Naive thymus-derived CD8-positive, alpha-beta T cell (primary cell): ENCODE measurements at places on chromosomes 7 and 10.

DNA sequence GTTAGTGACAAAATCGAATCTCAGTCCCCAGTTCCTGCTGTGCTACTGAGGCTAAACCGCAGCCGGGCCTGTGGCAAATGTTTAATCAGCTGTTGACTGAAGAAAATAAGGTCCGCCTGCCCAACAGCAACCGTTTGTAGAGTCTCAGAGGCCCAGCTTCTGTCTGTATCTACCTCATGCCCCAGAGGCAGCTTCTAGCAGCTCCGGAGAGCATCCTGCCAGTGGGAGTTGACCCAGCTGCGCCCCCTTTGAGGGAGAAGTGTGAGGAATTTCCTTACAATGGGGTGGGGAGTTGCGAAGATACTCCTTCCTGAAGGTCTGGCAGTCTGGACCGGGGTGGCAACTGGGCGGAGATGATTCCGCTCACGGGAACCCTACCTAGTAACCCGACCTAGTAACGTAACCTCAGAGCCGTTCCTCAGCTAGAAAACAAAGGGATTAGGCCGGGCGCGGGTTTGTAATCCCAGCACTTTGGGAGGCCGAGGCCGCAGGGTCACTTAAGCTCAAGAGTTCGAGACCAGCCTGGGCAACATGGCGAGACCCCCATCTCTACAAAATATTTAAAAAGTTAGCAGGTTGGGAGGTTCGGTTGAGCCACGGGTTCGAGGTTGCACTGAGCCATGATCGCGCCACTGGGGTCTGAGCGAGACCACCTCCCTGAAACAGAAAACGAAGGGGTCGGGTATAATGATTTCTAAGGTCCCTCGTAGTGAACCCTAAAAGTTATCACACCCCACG lies 846 bp upstream of the ZNF775 start:
- DNase-seq = no peak
- H3K27me3 ChIP-seq = no peaks in the 10 kb centered on the region
- peak overlapping the region; percentile 91 for H3K27ac ChIP-seq
- peak overlapping the region; percentile 77 for H3K4me3 ChIP-seq
- peaks cover 11% of the 10 kb centered on the region for H3K36me3 ChIP-seq
- H3K4me1 ChIP-seq = peaks cover 31% of the 10 kb centered on the region

DNA sequence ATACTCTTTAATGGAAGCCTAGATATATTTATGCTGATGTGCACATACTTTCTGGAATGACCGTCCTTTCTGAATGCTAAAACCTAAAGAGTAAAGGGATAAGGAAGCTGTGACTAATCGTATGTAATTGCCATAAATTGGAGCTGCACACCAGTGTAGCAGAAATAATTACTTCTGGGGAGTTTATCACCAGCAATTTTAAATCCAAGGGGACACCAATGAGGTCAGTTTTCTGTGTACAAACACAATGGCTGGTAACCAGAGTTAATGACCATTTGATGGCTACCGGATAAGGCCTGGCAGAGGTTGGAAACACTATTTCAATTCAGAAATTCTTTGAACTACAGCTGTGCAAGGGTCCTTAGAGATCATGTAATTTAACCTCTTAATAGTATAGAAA lies 670.1 kb downstream of the REEP3 start:
- no peak overlapping the region for H3K27ac ChIP-seq
- H3K36me3 ChIP-seq = no peaks in the 10 kb centered on the region
- H3K4me1 ChIP-seq = no peaks in the 10 kb centered on the region

DNA sequence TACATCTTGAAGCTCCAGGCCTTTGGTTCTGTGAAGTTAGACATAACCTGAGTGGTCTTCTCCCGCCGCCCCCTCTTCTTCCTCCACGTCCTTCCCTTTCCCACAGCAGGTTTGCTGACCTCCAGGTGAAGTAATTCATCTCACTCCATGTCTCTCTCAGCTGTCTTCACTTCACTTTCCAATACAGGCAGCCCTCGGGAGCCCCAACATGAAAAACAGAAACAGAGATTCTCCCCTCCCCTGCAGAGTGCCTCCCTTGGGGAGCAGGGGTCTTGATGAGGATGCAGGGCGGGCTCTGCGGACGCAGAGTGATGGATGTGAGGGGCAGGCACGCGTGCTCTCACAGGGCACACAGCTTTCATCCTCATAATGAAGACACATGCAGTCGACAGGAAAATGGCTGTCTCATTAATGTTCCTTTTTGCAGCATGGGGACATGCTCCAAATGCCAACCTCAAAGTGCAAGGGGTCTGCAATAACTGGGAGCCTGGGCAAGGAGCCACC lies 95.6 kb downstream of the GPAM start:
- no peaks in the 10 kb centered on the region for H3K4me1 ChIP-seq
- no peak for DNase-seq
- peaks cover 18% of the 10 kb centered on the region for H3K27me3 ChIP-seq

GRCh38 chr10:70991140-70992124 lies 103.1 kb upstream of the PCBD1 start:
- no peak overlapping the region for H3K4me3 ChIP-seq
- H3K27ac ChIP-seq = no peak overlapping the region
- no peaks in the 10 kb centered on the region for H3K4me1 ChIP-seq
- no peaks in the 10 kb centered on the region for H3K36me3 ChIP-seq
- no peak for DNase-seq
- no peaks in the 10 kb centered on the region for H3K27me3 ChIP-seq

- no peaks in the 10 kb centered on the region for H3K4me1 ChIP-seq
- H3K36me3 ChIP-seq = no peaks in the 10 kb centered on the region
- no peaks in the 10 kb centered on the region for H3K27me3 ChIP-seq
These were observed 184.4 kb downstream of the LRRTM3 start for GRCh38 chr10:67110286-67110685.

- H3K27me3 ChIP-seq = peaks cover 1% of the 10 kb centered on the region
- H3K4me3 ChIP-seq = no peak overlapping the region
- no peaks in the 10 kb centered on the region for H3K4me1 ChIP-seq
- H3K36me3 ChIP-seq = no peaks in the 10 kb centered on the region
- H3K27ac ChIP-seq = no peak overlapping the region
These were observed 239.1 kb downstream of the PHF14 start for GRCh38 chr7:11212816-11213215.

GRCh38 chr10:78000956-78001472 lies 28.3 kb downstream of the POLR3A start:
- H3K36me3 ChIP-seq = peaks cover 60% of the 10 kb centered on the region
- no peaks in the 10 kb centered on the region for H3K27me3 ChIP-seq
- H3K4me1 ChIP-seq = no peaks in the 10 kb centered on the region
- DNase-seq = no peak
- H3K4me3 ChIP-seq = no peak overlapping the region

- no peak overlapping the region for H3K27ac ChIP-seq
- no peaks in the 10 kb centered on the region for H3K36me3 ChIP-seq
- no peak for DNase-seq
These were observed 151.4 kb upstream of the PITRM1 start for GRCh38 chr10:3323865-3324498.

DNA sequence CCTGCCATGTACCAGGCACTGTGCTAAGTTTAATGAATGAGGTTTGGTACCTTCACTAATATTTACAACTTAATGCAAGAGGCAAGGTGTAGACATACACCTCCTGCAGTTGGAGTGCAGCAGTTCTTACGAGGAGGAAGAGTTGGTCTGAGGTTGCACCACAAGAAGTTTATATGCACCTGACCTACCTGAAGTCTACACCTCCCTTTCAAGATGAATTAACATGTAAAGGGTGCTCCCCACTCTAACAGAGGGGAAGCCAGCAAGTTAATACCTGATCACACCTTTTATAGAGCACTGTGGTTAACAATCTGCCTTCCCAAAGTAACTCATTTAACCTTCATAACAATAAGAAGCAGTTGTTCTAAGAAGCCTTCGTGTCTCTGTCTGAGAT lies 120.0 kb downstream of the LYZL1 start:
- H3K4me3 ChIP-seq = peak overlapping the region; percentile 100
- H3K27me3 ChIP-seq = no peaks in the 10 kb centered on the region
- H3K4me1 ChIP-seq = peaks cover 12% of the 10 kb centered on the region
- no peak for DNase-seq
- H3K36me3 ChIP-seq = no peaks in the 10 kb centered on the region

- no peak overlapping the region for H3K4me3 ChIP-seq
- H3K27ac ChIP-seq = no peak overlapping the region
- peaks cover 4% of the 10 kb centered on the region for H3K36me3 ChIP-seq
- H3K4me1 ChIP-seq = peaks cover 1% of the 10 kb centered on the region
These were observed 59.9 kb upstream of the IGFBP3 start for GRCh38 chr7:45980973-45981372.

- no peak overlapping the region for H3K4me3 ChIP-seq
- H3K36me3 ChIP-seq = peaks cover 16% of the 10 kb centered on the region
- DNase-seq = no peak
- no peaks in the 10 kb centered on the region for H3K27me3 ChIP-seq
These were observed 115.2 kb downstream of the HIP1 start for GRCh38 chr7:75623390-75624133.

DNA sequence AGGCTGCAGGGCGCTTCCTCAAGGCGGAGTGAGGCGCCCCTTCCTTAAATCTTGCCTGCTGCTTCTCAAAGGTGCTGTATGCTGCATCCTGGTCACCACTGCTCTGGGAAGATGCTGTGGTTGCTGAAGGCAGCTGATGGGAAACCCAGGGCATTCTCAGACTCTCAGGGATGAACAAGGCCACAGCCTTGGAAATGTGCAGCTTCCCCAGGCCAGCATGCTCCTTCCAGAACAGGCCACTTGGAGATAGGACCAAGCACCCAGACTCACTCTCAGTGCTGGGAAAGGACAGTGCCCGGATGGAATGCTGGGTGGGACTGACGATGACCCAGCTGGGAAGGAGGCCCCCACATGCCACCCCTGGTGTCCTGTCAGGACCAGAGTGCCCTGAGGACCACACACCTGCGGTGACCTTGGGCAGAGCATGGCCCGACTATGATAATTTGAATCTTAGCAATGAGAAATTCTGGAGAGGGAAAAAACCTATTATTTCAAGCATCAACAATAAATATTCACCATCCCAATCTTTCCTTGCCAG lies 235.5 kb downstream of the TNS3 start:
- H3K27me3 ChIP-seq = peaks cover 2% of the 10 kb centered on the region
- H3K4me1 ChIP-seq = no peaks in the 10 kb centered on the region
- no peak overlapping the region for H3K27ac ChIP-seq
- no peak overlapping the region for H3K4me3 ChIP-seq

DNA sequence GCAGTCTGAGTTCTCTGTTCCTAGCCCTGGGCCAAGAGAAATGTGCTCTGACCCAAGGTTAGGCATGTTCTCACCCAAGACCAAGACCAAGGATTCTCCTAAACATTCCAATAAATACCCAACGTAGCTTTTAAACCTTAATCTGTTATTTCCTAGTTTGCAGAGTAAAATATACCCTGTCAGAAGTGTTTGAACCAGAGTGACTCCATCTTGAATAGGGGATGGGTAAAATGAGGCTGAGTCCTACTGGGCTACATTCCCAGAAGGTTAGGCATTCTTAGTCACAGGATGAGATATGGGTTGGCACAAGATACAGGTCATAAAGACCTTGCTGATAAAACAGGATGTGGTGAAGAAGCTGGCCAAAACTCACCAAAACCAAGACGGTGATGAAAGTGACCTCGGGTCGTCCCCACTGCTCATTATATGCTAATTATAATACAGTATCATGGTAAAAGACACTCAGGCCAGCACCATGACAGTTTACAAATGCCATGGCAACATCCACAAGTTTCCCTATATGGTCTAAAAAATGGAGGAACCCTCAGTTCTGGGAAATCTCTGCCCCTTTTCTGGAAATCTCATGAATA lies 27.7 kb downstream of the PLXNA4 start:
- no peak overlapping the region for H3K4me3 ChIP-seq
- DNase-seq = no peak
- H3K4me1 ChIP-seq = peaks cover 2% of the 10 kb centered on the region
- peaks cover 3% of the 10 kb centered on the region for H3K27me3 ChIP-seq
- H3K36me3 ChIP-seq = peaks cover 27% of the 10 kb centered on the region
- H3K27ac ChIP-seq = no peak overlapping the region

DNA sequence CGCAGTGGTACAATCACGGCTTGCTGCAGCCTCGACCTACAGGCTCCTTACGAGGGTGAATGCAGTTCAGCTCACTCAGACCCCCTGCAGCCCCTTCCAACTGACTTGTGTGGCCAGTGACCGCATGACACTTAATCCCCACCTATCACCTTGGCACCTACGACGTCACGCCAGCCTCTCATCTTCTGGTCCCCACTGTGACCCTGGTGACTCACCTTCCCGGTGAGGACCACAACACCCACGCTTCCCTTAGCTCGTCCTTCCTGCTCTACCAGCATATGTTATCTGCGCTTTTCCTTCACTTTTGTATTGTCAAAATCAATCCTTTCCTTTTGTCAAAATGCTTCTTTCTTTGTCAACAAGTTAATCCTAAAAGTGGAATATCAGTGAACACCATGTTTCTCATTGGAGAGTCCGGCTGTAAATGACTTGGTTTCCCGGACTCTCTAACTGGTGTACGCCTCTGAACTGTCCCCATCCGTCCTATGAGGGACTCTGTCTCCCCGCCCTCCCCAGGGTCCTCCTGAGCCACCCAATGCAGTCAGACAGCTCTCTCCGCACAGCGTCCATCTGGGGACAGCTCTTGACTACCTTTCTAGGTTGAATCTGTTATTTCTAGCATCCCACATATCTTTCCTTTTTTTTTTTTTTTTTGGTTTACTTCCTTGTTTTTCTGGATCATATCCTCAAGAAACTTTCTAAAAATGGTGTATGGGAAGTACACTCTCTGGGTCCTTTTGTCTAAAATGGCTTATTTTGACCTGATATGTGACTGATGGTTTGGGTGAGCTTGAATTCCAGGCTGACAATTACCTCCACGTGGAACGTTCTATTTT lies 37.3 kb downstream of the CFAP46 start:
- no peak overlapping the region for H3K4me3 ChIP-seq
- H3K27ac ChIP-seq = no peak overlapping the region
- peaks cover 3% of the 10 kb centered on the region for H3K27me3 ChIP-seq
- no peak for DNase-seq
- peaks cover 8% of the 10 kb centered on the region for H3K4me1 ChIP-seq

- peaks cover 67% of the 10 kb centered on the region for H3K4me1 ChIP-seq
- peak overlapping the region; percentile 95 for H3K4me3 ChIP-seq
- H3K27ac ChIP-seq = peak overlapping the region; percentile 88
These were observed 6.8 kb downstream of the LDB1 start for GRCh38 chr10:102113261-102113955.

- no peaks in the 10 kb centered on the region for H3K36me3 ChIP-seq
- H3K27me3 ChIP-seq = peaks cover 10% of the 10 kb centered on the region
- H3K4me1 ChIP-seq = no peaks in the 10 kb centered on the region
- H3K4me3 ChIP-seq = no peak overlapping the region
These were observed 44.4 kb upstream of the COMMD3 start for GRCh38 chr10:22271786-22272185.

DNA sequence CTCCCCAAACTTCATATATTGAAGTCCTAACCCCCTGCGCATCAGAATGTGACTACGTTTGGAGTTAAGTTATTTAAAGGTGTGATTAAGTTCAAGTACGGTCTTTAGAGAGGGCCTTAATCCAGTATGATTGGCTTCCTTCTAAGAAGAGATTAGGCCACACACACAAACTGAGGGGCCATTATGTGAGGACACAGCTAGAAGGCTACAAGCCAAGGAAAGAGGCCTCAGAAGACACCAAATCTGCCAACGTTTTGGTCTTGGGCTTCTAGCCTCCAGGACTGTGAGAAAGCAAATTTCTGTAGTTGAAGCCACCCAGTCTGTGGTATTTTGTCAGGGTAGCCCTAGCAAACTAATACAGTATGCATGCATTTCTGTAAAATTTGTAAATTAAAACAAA lies 41.7 kb downstream of the REEP3 start:
- H3K4me3 ChIP-seq = no peak overlapping the region
- H3K27ac ChIP-seq = no peak overlapping the region
- H3K27me3 ChIP-seq = no peaks in the 10 kb centered on the region
- peaks cover 7% of the 10 kb centered on the region for H3K36me3 ChIP-seq
- no peak for DNase-seq
